NCI-H2107 (cell line): ENCODE measurements at places on chromosomes 13 and 19.
A peak's percentile ranks its signal among the peaks of the same experiment; 100 is the strongest.

GRCh38 chr13:111387945-111388600, 67.6 kb downstream of the TEX29 start:
- no peak for DNase-seq

DNA sequence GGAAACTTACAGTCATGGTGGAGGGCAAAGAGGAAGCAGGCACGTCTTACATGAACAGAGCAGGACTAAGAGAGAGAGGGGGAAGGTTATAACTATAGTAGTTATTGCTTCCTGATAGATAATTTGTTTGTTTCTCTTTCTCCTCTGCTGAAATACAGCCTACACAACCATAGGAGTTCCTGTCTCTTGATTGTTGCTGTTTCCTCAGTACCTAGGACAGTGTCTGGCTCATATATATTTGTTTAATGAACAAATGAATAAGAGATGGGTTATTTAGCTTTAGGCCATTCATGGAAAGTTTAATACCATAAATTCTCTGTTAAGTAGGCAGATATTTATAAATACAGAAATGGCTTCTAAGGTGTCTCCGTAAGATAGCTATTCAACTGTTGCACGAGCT, 95.2 kb downstream of the PCCA start:
- no peak for DNase-seq

DNA sequence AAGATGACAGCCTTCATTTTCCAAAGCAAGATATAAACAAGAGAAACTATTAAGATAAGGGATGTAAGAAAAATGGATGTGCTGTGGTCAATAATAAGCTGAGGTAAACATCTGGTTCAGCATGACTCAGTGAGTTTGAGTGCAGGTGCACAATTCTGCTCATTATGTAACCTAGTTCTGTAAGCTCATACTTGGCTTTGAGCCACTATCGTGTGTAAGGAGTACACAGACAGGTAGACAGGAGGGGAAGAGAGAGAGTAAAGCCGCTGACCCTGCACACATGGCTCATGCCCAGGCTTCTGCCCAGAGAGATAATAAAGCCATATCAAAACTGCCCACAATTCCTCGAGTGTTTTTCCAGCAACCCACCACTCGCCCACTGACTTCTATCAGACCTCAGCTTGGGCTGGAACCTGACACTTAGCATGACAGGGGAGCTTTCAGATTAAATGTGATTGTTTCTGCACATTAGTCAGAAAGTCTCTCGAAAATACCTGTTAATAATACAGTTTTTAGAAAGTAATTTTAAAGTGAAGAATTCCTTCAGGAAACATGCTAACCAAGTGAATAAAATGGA, 51.7 kb downstream of the ZNF91 start:
- DNase-seq: no peak

DNA sequence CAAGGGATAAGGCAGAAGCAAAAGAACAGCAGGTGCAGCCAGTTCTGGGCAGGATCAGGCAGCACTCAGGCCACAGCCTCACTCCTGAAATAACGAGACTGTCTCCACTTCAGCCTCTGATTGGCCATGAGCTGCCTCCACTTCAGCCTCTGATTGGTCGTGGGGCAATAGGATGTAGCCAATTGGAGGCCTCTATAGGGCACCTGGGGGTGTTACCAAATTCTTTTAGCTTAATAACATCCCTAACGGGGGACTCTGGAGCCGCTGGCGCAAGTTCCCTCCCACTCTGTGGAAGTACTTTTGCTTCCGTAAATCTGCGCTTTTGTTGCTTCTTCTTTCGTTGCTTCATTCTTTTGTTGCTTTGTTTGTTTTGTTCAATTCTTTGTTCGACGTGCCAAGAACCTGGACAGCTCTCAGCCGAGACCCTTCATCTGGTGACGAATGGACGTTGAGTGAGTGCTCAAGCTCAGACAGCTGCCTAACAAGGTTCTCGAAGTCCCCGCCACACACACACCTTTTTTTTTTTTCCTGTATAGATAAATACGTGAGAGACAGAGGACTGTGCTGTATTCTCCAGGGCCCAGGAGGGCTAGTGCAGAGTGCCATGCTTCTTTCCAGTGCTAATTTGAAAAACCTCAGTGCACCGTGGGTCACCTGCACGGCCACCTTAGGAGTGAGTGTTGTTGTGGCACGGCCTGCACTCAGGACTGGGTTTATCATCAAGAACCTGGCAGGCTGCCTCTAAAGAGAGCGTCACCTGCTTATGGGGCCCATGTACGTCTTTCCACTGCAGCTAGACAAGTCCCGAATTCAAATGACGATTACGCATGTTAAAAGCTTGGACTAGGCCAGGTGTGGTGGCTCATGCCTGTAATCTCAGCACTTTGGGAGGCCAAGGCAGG, 32.0 kb upstream of the TUBGCP3 start:
- peak; percentile 68 for DNase-seq

DNA sequence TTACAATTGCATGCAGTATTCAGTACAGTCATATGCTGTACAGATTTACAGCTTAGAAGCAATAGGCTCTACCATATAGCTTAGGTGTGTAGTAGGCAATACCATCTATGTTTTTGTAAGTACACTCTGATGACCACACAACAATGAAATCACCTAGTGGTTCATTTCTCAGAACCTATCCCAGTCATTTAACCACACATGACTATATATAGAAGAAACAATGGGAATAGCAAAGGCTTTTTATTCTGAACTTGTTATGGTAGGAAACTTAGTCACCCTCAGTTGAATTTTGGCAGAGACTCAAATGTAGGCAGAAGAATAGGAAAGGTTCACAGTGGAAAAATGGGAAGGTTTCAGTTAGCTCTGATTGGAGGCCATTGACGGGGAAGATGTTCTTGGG, 1075.1 kb upstream of the MIR17HG start:
- DNase-seq: no peak
